Tibial nerve (tissue), 4 donors: ENCODE measurements at places on chromosomes 13 and 19. TPM values are rescaled to one million over a fixed set of nuclear protein-coding genes. Genes with fewer than 3 reads are reported as not detected.

- H3K4me3 ChIP-seq: no peak overlapping the region
- H3K36me3 ChIP-seq: no peaks in the 10 kb centered on the region
- DNase-seq: no peak
- H3K27ac ChIP-seq: no peak overlapping the region
- H3K27me3 ChIP-seq: no peaks in the 10 kb centered on the region
Measured at GRCh38 chr19:42695811-42696503, 44.3 kb downstream of the PSG3 start.

DNA sequence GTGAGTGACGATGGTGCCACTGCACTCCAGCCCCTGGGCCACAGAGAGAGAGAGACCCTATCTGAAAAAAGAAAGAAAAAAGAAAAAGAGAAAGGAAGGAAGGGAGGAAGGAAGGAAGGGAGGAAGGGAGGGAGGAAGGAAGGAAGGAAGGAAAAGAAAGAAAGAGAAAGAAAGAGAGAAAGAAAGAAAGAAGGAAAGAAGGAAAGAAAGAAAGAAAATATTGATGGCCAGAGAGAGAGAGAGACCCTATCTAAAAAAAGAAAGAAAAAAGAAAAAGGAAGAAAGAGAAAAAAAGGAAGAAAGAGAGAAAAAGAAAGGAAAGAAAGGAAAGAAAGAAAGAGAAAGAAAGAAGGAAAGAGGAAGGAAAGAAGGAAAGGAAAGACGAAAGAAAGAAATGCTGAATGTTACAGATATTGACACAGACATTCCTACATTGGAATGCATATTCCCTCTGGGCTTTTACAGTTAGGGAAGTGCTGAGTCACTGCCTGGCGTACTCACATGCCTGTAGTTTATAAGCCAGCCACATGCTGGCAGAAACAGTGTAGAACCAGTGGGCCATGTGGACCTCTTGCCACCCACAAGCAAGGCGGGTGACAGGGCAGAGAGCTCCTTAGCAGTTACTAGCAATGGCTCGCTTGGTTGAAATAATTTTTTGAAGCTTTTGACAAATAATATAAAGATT is 34.6 kb upstream of the SLC46A3 start:
- H3K27me3 ChIP-seq: no peaks in the 10 kb centered on the region
- peak overlapping the region; percentile 66 for H3K27ac ChIP-seq
- no peaks in the 10 kb centered on the region for H3K36me3 ChIP-seq
- H3K4me1 ChIP-seq: no peaks in the 10 kb centered on the region
- no peak overlapping the region for H3K4me3 ChIP-seq
- peak; percentile 43 for DNase-seq

DNA sequence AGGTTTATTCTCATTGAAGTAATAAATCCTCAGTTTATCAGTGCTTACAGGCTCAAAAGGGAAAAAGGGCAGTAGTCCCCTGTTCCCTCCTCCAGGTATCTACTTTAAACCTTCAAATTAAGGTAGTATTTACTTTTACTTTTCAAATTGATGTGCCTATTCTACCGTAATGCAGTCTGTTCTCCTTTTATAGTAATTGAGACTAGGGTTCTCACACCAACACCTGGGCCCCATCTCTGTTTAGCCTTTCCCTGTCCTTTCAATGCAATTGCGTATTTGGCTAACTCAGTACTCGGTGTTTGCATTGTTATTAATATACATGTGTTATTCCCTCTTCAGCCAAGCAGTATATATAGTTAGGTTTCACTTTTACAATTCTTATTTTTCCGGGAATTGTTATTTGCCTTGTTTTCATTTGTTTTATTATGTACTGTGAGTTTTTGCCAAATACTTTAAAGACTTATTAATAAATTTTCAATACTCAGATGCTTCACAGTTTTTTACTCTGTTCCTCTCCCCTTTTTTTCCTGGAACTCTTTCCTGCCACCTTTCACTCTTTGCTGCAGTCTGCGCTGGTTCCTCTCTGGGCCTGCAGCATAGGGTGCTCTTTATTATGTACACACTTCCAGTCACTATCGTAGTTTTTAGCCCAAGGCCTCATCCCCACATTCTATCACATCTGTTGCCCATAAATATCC is 30.3 kb downstream of the USPL1 start:
- H3K4me1 ChIP-seq: peaks cover 11% of the 10 kb centered on the region
- no peak overlapping the region for H3K27ac ChIP-seq
- DNase-seq: no peak

DNA sequence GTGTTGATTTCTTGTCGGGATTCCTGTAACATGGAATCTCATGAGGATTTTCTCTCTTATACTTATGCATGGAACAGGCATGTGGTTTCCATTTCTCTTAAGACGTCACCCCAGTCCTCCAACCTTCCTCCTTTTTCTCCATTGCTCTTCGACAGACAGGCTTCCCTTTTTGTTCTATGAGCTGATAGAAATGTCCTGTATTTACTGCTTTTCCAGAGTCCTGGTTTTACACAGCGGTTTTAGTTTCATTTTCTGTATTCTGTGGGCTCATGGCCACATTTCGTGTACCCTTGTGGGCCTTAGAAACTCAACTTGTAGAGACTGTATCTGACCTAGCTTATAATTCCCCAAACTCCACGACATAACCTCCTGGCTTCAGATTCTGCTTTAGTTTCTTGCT is 113.1 kb downstream of the PAN3 start:
- H3K27me3 ChIP-seq: no peaks in the 10 kb centered on the region
- no peak overlapping the region for H3K4me3 ChIP-seq
- H3K27ac ChIP-seq: no peak overlapping the region
- no peaks in the 10 kb centered on the region for H3K36me3 ChIP-seq
- no peak for DNase-seq

ZNF763 gene
- total RNA-seq: 19.0 TPM

GRCh38 chr19:28581468-28581770 is 631.5 kb downstream of the UQCRFS1 start:
- H3K4me1 ChIP-seq: no peaks in the 10 kb centered on the region
- no peaks in the 10 kb centered on the region for H3K36me3 ChIP-seq
- no peak overlapping the region for H3K4me3 ChIP-seq
- H3K27ac ChIP-seq: no peak overlapping the region
- no peak for DNase-seq
- no peaks in the 10 kb centered on the region for H3K27me3 ChIP-seq

- H3K4me1 ChIP-seq: peaks cover 33% of the 10 kb centered on the region
- H3K27ac ChIP-seq: peak overlapping the region; percentile 82
- no peak for DNase-seq
- no peak overlapping the region for H3K4me3 ChIP-seq
- H3K27me3 ChIP-seq: no peaks in the 10 kb centered on the region
Measured at GRCh38 chr19:11096210-11096841, 7.1 kb downstream of the LDLR start.

RYR1 gene
- total RNA-seq: 7.5 TPM
